ENCODE measurements at places on chromosomes 13 and 19.

DNA sequence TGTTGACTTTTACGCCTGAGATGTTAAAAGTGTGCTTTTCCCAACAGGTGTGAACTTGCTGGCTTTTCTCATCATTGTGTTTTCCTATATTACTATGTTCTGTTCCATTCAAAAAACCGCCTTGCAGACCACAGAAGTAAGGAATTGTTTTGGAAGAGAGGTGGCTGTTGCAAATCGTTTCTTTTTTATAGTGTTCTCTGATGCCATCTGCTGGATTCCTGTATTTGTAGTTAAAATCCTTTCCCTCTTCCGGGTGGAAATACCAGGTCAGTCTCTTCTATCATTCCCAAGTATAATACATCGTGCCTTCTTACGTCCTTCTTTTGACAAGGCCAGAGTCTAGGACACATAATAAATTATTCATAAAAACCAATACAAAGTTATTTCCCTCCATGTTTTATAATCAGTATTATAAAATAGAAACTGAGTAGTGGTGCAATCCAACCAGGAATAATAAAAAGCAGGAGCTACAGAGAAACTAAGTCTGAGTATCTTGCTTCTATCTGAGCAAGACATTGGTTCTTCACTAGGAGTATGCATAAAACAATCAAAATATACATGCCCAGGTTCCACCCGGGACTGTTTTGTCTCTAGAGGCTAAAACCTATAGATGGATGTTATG is 57.9 kb downstream of the RXFP2 start:
- no peak for DNase-seq

DNA sequence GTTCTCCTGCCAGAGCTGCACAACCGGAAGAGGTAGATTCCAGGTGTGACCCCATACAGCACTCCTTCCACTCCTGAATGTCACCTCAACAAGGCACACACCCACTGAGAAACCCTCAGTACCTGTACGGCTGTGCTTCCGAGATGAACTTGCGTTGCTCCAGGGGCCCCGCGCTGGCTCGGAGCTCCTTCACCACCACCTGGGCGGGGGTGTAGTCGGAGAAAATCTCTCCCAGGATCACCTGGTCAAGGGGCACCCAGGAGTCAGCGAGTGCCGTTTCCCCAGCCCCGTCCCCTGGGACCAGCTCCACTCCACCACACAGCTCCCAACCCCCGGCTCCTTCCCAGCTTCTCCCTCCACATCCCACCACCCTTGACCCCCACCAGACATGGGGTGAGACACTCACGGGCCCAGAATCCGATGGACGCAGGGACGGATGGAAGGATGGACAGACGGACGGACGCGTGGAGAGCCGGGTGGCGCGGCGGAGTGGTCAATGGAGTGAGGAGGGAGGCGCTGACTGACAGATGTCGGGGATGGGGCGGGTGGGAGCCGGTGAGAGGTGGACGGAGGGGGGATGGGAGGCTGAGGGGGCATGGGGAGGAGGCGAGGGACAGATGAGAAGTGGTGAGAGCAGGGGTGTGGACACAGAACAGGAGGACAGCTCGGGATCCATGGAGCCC is 2.8 kb downstream of the LMTK3 start:
- DNase-seq = no peak

GRCh38 chr13:28640861-28641599 is 17.9 kb upstream of the POMP start:
- no peak for DNase-seq

DNA sequence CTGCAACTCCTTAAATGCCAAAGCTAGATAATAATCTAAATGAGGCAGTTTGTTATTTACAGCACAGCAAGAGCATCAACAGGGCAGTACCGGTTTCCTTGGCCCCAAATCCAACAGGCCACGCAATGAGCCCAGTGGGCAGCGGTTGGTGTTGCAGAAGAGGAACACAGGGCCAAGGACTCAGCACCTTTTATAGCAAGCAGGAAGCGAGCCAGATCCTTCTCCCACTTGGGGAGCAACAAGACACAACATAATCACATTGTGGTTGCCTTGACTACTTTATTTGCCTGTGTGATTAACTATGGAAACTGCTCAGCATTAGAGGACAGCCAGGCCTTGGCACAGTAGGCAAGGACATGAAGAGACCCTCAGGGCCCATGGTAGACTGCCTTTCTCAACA is 67.1 kb upstream of the HTR2A start:
- DNase-seq = no peak

- DNase-seq = no peak
These were observed 5.3 kb upstream of the HCN2 start for GRCh38 chr19:584240-585001.

DNA sequence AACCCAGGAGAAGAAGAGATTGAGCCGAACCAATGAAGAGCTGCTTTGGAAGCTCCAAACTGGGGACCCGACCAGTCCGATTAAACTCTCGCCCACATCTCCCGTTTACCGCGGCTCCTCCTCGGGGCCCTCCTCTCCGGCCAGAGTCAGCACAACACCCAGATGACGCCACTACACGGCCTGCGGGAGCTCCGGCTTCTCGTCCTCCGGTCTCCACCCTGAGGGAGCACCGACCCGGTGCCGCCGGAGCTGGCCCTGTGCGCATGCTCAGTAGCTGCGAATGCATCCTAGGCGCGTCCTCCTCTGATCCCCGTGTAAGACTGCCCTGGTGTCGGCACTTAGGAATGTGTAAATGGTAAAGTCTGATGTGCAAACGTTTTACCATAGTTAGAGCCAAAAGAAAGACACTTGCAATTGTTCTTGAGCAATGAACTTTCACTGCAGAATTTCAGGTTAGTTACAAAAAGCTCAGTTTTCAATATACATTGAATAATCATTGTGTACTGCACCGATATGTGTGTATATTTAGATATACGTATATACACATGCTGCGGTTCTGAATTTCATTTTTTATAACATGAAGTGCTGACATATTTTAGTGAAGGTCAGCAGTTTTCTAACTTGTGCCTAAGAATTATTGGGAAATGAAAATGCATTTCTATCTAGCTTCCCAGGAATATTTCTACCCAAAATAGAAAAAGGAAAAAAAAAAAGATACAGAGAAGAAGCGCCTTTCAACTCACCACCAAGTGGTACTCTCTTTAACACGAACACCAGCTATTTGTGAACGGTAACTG is 92.2 kb downstream of the SLC7A1 start:
- DNase-seq = no peak

GRCh38 chr13:111239764-111240670 is 80.4 kb upstream of the TEX29 start:
- DNase-seq = no peak

Data from KG1 (cell line).